ENCODE measurements at places on chromosomes 7 and 10. TPM values are rescaled to one million over a fixed set of nuclear protein-coding genes. Genes with fewer than 3 reads are reported as not detected.

CHAT gene
- polyA plus RNA-seq, result not detected

DNA sequence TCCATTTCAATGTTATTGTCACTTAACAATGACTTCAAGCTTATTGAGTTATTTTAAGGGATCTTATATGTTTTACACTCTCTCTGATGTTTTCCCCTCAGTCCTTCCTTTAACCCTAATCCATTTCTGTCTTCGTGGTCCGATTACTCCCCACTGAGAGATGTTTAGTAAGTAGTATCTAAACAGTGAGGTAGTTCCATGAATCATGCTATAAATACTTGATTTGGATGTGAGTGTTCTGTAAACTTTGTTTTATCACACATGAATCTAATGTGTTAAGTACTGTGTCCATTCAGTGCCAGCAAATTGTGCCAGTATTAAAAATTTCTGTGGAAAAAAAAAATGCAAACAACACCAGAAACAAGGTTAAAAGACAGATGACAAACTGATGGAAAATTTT lies 18.6 kb downstream of the RPP30 start:
- no peak for DNase-seq

ZNF736 gene
- polyA plus RNA-seq, result 16.6 TPM

- DNase-seq, result no peak
Observed at GRCh38 chr10:47090042-47090441, 178.8 kb downstream of the PTPN20 start.

- no peak for DNase-seq
Observed at GRCh38 chr10:22531441-22531840, 182.9 kb downstream of the PIP4K2A start.

DNA sequence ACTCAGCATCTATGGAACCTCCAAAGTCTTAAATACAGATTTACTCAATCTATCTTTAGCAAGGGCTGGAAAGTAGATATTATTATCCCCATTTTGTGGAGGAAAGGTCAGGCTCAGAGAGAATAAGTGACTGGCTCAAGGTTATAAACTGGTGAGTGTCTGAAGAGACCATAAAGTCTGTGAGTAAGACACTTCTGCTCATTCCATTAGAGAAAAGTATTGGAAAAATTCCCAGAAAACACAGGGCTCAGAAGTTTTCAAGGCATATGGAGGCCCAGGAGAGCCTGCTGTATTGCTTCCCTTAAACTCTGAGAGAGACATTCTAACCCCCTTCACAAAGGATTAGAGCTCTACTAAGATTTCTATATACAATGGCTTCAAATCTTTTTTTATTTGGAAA lies 134.8 kb downstream of the PCDH15 start:
- no peak for DNase-seq

- DNase-seq, result no peak
Observed at GRCh38 chr10:110033701-110034235, 26.0 kb downstream of the ADD3 start.

GRCh38 chr10:96724621-96725020 lies 4.3 kb upstream of the PIK3AP1 start:
- no peak for DNase-seq

DNA sequence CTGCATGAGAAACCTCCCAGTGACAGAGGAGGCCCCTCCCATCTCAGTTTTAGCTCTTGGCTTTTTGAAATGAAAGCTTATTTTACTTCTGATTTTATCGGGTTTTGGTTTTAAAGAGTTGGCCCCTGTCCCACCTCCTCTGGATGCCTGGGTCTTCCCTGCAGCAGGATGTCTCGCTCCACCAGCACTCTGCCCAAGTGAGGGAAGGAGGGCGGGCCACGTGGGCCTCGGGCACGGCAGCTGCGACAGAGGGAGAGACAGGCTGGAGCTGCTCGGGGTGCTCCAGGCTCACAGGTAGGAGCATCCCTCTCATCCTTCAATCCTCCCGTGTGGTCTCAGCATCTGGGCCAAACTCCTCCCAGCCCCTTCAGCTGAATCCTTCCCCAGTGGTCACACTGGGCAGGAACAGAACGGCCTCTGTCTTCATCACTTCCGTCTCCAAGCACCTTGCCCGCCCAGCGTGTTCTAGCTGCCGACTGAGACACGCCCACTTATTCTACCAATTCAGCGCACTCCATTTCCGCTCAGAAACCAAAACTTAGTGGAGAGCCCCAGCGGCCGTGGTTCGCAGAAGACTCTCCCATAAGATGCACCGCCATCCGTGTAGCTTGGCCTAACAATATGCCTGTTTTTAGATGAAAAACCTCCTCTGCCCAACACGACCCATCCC lies 222.9 kb downstream of the GLRX3 start:
- DNase-seq, result no peak

CAMK2G gene
- 23.2 TPM for polyA plus RNA-seq

DNA sequence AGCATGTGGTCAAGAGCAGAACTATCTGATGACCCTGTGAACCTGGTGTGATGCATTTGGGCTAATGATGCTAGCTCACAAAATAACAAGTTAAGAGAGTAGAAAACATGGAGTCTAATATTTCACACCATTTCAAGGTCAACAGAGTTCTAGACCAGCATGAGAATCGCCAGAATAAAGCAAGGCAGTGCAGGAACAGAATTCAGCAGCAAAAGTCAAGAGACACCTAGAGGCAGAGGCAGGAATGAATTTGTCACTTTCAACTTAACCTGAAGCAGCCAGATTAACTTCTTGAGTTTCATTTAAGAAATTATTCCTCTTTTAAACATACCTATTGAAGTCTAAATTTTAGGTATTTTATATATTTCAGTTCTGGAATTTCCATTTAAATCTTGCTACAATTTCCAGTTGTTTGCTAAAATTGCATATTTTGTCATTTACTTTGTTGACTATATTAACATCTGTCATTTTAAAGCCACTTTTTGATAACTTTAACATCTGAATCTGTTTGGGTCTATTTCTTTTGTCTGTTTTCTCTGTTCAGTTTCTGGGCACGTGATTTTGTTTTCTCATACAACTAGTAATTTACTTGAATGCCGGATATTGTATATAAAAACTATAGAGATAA lies 44.2 kb upstream of the PRSS58 start:
- no peak for DNase-seq

- no peak for DNase-seq
Observed at GRCh38 chr10:70863470-70864160, 24.8 kb downstream of the PCBD1 start.

PRDX3 gene
- 270 TPM for polyA plus RNA-seq

- no peak for DNase-seq
Observed at GRCh38 chr10:73886661-73887293, 12.4 kb upstream of the CAMK2G start.

- DNase-seq, result no peak
Observed at GRCh38 chr7:34191771-34192479, 286.6 kb downstream of the BMPER start.

DNA sequence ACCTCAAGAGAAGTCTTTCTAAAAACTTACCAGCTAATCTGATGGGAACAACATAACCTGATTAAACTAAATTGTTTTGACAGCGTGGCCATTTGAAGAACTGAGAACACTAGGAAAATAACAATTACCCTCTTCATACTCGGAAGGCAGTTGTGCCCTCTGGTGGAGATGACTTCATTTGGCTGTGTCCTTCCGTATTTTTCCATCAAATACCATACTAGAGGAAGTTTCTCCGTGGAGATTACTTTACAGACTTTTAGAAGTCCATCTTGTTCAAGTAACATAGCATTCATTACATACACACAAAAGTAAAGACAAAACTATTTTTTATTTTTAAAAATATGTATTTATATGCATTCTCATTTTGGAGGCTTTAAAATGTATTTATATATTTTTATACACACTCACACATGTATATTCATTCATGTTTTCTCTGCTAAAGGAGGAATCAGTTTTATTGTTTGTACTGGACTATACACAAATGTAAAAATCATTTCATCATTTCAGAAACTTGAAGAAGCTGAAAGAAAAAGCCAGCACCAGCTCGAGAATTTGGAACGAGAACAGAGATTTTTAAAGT lies 25.2 kb downstream of the SMNDC1 start:
- peak; percentile 60 for DNase-seq

- no peak for DNase-seq
Observed at GRCh38 chr7:668139-668931, 58.2 kb upstream of the DNAAF5 start.

EFCAB10 gene
- polyA plus RNA-seq, result 2.2 TPM

GRCh38 chr10:79026341-79026761 lies 42.4 kb upstream of the ZMIZ1 start:
- DNase-seq, result no peak

DNA sequence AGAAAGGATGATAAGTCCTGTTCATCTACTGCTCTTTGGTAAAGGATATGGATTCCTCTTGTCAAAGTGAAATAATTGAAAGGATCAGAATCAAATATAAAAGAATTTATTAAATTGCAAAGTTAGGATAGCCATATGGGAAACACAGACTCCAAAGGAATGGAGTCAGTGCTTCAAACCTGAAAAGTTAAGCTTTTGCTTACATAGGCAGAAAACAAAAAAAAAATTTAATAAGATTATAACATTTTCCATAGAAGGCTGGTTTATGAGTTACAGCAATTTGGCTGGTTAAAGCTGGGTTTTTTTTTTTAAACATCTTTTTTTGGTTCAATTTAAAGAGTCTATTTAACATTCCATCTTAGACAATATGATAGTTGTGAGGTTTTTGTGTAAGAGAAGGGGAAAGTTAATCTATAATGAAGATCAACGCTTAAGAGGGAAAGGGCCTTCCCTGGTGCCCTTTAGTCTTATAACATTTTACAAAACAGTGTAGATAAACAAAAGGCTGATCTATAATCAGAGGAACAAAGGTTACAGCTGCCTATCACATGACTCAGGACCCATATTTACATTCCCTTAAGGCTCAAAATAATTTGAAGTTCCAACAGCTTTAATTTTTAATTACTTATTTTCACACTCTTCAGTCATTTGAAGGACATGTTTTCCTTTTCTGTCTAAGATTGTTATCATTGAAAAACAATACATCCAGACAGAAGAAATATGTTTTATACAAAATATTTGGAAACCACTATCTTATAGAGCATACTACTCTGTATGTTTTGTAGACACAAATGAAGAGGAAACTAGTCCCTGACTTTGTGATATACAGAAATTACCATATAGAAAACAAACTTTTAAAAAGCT lies 234.3 kb upstream of the MBL2 start:
- DNase-seq, result no peak

GRCh38 chr10:26508016-26508415 lies 69.9 kb downstream of the APBB1IP start:
- DNase-seq, result no peak

- no peak for DNase-seq
Observed at GRCh38 chr10:110459600-110459999, 38.1 kb upstream of the DUSP5 start.

MBL2 gene
- not detected for polyA plus RNA-seq

ICA1 gene
- polyA plus RNA-seq, result 50.7 TPM

DNA sequence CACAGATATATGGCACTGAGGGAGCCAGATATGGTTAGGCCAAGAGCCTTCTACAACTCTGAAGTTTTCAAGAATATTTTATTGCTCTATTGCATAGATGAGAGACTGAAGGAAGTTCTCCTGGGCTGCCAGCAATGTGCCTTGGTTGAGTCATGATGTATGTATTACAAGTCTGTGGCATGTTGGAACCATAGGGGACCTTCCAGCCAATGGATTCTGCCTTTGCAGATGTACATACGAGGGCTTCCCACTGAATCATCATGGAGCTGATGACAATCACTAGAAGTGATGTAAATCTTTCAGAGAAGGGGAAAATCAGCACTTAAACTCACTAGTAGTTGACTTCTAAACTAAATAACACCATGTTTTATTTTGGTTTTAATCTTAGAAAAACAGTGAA lies 419.5 kb downstream of the PHTF2 start:
- no peak for DNase-seq

OIT3 gene
- polyA plus RNA-seq, result 4.4 TPM

GRCh38 chr7:68556537-68556936 lies 1041.7 kb upstream of the AUTS2 start:
- no peak for DNase-seq

DNA sequence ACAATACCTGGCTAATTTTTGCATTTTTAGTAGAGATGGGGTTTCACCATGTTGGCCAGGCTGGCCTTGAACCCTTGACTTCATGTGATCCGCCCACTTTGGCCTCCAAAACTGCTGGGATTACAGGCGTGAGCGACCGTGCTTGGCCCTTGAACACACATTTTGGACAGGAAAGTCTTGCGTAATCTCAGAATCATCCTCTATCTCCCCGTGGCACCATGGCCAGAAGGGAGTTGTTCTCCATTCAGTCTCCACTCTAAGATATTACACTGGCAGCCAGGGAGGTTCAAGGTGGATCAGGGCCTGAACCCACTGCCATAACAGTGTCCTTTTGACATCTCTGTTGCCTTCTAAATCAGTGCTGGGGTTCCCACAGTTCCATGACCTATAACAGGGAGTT lies 29.2 kb upstream of the GALNTL5 start:
- DNase-seq, result no peak

GRCh38 chr7:141691540-141691939 lies 10.4 kb downstream of the DENND11 start:
- no peak for DNase-seq

SBDS gene
- polyA plus RNA-seq, result 105 TPM

OGA gene
- 245 TPM for polyA plus RNA-seq

SPDYE2 gene
- polyA plus RNA-seq, result 3.2 TPM

ANKRD30A gene
- polyA plus RNA-seq, result not detected

DNA sequence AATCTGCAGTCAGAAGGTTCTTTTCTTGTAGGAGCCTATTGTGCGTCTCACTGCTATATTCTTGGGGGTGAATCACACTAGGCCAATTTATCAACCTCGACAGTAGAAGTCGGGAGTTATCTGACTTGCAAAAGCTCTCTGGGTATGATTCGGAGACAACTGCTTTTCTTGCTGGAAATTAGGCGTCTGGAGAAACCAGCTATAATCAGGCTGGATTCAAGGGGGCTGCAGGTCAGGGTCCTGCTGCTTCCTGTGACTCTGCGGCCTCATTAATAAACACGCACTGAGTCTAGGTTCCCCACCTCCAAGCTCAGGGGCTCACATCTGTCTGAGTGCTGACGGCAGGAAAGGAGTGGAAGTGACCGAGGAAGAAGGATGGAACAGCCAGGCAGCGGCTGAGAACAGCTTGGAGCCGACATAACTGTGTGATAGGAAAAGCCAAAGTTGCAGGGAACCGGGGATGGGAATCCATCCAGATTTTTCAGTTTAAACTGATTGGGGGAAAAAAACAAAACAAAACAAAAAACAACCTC lies 184.6 kb downstream of the FANK1 start:
- DNase-seq, result peak; percentile 51

- DNase-seq, result no peak
Observed at GRCh38 chr10:61937631-61938351, 36.3 kb downstream of the ARID5B start.

CFAP70 gene
- 11.9 TPM for polyA plus RNA-seq

CYP26C1 gene
- 0.07 TPM for polyA plus RNA-seq

MARCHF5 gene
- polyA plus RNA-seq, result 82.7 TPM

GRCh38 chr7:32020551-32021159 lies 49.6 kb downstream of the PDE1C start:
- DNase-seq, result no peak
